Fibroblast of skin of left biceps (primary cell): ENCODE measurements at places on chromosomes 7 and 10.

GRCh38 chr10:16866541-16867275 lies 49.5 kb upstream of the RSU1 start:
- DNase-seq = no peak

DNA sequence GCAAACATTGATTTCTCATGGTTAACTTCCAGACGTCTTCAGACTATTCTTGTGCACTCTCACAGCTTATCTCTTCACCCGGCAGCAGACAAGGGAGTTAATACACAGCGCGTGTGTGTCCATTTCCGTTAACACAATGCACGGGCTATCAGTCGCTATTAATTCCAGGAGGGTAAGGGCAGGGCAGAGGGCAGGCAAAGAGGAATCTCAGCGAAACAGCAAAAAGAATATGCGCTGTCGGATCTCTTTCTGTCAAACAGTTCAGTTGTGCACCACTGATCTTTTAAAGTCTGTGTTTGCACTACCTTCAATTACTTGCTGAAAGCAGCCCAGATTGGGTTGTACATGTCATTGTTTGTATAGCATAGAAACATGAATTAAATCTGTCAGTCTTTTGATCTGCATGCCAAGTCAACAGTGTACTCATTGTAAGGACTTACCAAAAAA lies 41.1 kb upstream of the CABCOCO1 start:
- no peak for DNase-seq

DNA sequence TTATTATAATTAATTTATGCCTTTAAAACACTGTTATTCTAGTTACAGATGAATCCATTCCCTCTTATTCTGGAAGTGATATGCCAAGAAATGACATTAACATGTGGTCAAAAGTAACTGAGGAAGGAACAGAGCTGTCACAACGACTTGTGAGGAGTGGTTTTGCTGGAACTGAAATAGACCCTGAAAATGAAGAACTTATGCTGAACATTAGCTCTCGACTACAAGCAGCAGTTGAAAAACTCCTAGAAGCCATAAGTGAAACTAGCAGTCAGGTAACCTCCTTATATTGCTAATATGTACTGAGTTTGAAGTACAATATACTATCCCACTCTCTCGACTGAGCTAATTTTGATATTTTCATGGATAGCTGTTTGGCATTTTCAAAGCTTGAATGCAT lies 81.6 kb downstream of the CYP51A1 start:
- DNase-seq = no peak

- DNase-seq = peak; percentile 85
These were observed 319.3 kb upstream of the NRP1 start for GRCh38 chr10:33653584-33654367.

DNA sequence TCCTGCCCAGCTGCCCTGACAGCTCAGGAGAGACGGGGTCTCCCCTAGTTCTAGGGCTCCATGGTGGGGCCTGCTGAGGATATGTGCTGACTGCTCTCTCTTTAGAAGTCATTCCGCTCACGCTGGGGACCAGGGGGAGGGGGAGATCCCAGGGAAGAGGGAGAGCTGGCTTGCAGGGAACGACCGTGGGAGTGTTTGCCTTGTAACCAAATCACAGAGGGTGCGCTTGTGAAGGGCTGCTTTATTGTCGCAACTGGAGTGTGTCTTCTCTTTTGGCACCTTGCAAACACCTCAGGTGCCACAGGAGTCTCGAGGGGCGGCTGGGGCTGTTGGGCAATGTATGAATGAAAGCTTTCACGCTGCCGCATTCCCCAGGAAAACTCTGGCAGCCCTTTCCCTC lies 531.3 kb upstream of the MKI67 start:
- DNase-seq = no peak

DNA sequence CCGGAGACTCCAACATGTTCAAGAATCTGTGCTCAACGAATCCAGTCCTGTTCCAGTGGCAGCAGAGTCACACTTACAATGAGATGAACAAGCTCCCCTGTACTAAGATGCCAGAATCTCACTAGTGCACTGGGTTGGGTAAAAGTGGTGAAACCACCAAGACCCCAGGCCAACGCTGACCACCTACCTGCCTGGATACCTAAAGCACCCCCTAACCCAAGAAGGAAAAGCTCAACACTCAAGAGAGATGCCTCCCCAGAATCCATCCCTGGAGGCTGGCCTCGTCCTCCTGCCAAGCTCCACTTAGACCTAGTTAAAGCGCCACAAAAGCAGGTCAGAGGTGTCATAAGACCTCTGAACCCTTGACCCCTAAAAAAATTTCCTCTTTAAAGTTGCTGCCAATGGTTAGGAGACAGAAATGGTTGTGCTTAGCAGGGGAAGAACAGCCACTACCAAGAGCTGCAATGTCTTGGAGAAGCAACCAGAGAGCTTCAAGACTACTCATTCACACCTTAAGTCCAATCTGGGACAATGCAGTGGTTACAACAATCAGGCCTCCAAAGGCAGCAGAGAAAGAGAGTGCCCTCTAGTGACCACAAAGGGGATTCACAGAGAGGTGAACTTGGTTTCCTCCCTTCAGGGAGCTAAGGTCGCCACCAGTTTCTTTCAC lies 94.6 kb upstream of the MACROH2A2 start:
- peak; percentile 10 for DNase-seq

- DNase-seq = no peak
These were observed 51.0 kb downstream of the ZNF777 start for GRCh38 chr7:149409895-149410294.

GRCh38 chr7:130151591-130152492 lies 53.4 kb downstream of the TMEM209 start:
- peak; percentile 52 for DNase-seq

GRCh38 chr10:32125023-32125422 lies 68.8 kb upstream of the KIF5B start:
- no peak for DNase-seq

- no peak for DNase-seq
These were observed 94.8 kb downstream of the CHN2 start for GRCh38 chr7:29289156-29290021.

- DNase-seq = no peak
These were observed 53.7 kb downstream of the HACD1 start for GRCh38 chr10:17563452-17563851.

- peak; percentile 66 for DNase-seq
These were observed 43.8 kb upstream of the RPA3 start for GRCh38 chr7:7761974-7762779.

DNA sequence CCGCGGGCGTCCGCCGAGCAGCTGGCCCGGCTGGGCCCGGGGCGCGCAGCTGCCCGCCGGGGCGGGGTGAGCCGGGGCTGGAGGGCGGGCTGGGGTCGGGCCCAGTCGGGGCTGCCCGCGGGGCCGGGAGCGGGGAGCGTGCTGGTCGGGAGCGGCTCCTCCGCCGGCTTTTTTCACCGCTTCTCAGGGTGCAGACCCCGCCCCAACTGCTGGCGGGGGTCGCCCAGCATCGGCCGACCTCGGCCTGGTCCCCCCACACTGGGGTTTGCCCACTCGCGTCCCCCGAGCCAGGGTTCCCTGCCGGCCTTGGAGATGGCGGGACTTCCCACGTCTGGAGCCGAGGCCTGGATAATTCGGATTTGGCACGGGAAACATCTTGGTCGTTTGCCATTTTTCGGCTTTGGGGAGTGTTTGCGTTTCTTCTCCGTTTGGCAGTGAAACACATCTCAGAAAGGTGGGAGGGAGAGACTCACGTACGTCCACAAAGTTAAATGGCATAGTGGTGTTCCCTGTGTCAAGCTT lies 432 bp downstream of the TMEM248 start:
- DNase-seq = no peak

GRCh38 chr10:93149761-93150160 lies 76.1 kb downstream of the CYP26A1 start:
- no peak for DNase-seq

DNA sequence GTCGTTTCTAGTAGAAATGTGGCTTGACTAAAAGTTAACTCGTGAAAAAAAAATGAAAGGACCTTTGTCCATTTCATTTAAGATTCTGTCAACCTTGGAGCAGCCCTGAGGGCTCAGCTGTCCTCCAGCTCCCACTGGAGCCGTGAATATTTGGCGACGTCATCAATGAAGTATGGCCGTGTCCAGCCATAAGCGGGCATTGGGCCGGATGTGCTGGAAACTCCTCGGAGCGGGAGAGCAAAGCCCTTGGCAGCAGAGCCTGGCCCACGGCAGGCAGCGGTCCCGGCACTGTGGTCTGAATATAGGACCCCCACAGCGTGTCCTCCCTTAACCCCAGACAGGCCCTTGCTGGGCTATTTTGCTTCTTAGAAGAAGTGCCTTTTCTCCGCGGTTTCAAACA lies 50.0 kb downstream of the JAKMIP3 start:
- no peak for DNase-seq

- DNase-seq = no peak
These were observed 38.7 kb downstream of the FAM107B start for GRCh38 chr10:14736043-14736442.

DNA sequence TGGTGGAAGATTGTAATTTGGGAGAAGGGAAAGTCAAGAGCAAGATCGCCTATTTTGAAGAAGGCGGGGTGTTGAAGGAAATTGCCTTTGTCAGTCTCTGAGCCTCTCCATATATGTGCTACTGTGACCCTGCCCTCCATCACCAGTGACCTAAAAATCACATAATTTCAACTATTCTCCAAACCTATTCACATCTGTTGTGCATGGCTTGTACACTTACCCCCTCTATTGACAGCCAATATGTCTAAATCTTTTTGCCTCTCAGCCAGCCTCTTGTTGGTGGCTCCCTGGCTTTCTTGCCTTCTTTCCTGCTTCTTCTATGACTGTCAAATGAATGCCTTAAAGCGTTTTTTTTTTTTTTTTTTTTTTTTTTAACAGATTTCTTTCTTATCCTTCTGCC lies 295.6 kb downstream of the AUTS2 start:
- DNase-seq = no peak

DNA sequence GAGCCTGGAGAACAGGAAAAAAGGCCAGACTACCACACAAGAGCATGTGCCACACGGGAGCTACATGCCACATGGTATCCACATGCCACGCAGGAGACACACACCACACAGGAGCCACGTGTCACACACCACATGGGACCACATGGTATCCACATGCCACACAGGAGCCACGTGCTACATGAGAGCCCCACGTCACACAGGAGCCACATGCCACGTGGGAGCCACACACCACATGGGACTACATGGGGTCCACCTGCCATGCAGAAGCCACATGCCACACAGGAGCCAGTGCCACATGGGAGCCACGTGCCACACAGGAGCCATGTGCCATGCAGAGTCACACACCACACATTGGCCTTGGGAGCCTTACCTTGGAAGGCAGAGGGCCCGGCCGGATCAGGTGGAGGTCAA lies 244.4 kb upstream of the PPP2R2D start:
- DNase-seq = no peak

- peak; percentile 91 for DNase-seq
These were observed 35.4 kb downstream of the KLF6 start for GRCh38 chr10:3749600-3749999.

DNA sequence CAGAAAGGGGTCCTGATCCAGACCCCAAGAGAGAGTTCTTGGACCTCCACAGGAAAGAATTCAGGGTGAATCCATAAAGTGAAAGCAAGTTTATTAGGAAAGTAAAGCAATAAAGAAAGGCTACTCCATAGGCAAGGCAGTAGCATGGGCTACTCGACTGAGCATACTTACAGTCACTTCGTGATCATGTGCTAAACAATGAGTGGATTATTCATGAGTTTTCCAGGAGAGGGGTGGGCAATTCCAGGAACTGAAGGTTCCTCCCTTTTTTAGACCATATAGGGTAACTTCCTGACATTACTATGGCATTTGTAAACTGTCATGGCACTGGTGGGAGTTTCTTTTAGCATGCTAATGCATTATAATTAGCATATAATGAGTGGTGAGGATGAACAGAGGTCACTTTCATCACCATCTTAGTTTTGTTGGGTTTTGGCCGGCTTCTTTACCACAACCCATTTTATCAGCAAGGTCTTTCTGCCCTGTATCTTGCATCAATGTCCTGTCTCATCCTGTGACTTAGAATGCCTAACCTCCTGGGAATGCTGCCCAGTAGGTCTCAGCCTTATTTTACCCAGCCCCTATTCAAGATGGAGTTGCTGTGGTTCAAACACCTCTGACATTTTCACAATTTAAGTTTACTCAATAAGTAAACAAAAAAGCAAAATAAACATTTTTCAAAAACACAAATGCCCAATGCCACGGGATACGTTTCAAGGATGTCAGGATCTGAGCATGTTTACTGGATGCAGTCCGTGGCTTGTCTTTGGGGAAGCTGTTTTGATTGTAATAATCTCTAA lies 37.0 kb downstream of the ALOX5 start:
- DNase-seq = no peak

DNA sequence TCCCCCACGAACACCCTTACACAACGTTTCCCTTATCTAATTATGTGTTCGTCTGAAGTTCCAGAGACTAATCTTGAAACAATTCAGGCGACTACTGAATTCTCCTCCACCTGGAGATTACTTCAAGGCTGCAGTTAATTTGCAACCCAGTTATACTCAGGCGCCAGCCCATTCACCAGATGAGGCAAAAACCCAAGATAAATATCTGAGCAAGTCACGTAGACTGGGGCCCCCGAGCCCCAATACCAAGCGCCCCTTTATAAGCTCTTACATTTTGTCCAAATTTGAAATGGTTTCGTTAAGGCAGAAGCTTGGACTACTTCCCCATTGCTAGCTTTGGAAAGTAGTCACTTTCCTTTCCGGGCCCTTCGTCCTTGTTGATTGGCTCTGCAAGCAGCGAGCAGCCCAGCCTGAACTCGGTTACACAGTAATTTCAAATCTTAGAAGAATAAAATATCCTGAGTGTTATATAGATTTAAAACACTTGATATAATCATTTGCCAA lies 1.2 kb downstream of the TPK1 start:
- no peak for DNase-seq

DNA sequence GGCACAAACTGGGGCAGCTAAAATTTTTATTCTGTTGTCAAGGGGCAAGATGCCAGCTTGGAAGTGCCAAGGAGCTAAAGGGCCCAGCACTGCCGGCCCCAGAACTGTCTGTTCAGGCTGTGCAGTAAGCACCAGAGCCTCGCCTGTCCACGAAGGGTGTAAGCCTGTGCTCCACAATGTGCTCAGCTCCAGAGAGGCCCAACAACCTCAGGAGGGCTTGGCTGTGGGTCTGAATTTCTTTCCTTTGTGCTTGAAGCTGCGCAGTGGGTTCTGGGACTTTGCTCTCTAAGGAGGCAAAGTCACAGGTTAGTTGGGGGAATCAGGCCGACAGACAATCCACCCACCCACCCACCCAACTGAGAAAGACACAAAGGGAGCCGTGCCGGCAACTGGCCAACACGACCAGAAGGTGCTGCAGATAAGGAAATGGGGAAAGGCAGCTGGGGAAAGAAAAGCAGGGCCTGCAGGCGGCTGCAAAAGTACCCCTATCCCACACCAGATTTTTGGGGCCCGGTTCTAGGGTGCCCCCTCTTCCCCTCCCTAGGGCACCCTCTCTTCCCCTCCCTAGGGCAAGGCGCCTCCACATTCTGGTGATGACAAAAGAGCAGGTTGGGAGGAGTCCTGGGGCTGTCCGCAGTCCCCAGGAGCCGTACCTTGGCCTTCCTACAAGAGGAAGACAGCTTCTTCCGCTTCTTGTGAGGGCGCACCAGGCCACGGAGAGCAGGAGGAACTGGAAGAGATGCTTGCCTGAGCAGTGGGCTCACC lies 7.7 kb downstream of the DDX56 start:
- DNase-seq = no peak
